ENCODE measurements at places on chromosomes 16 and 17.
A peak's percentile ranks its signal among the peaks of the same experiment; 100 is the strongest.

DNA sequence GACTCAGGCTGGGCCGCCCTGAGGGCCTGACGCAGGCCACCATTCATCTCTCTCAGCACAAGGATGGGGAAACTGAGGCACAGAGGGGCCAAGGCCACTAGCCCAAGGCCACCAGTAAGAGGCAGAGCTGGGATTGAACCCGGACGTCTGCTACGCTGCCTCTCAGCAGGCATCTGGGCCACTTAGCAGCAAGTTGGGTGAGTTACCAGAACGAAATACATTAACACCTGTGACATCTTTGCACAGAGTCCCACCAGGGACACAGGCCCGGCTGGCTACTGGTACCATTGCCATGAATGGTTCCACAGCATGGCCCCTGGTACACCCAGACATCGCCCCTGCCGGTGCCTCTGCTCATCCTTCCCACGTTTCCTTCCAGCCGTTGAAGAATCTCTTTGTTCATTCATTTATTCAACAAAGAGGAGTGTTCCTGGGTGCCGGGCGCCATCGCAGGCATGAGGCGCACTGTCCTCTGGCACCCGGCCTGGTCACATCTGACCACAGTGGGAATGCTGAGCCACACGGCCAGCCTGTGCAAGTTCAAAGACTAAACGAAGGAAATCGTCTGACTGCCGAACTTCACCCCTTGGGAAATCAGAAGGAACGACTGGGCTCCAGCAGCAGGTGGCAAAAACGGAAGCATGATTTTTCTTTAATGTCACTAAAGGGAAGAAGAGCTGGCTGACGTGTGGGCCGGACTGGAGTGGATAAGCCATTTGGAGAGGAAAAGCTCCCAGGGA lies 7.4 kb upstream of the ZNF469 start:
- no peak for DNase-seq

GRCh38 chr17:17124341-17124740 lies 81.8 kb downstream of the PLD6 start:
- no peak for DNase-seq

GRCh38 chr17:65467156-65467555 lies 94.3 kb downstream of the AXIN2 start:
- DNase-seq = no peak

GRCh38 chr16:58384437-58385055 lies 7.7 kb upstream of the GINS3 start:
- DNase-seq = no peak

GRCh38 chr16:4085405-4085970 lies 30.8 kb downstream of the ADCY9 start:
- no peak for DNase-seq

DNA sequence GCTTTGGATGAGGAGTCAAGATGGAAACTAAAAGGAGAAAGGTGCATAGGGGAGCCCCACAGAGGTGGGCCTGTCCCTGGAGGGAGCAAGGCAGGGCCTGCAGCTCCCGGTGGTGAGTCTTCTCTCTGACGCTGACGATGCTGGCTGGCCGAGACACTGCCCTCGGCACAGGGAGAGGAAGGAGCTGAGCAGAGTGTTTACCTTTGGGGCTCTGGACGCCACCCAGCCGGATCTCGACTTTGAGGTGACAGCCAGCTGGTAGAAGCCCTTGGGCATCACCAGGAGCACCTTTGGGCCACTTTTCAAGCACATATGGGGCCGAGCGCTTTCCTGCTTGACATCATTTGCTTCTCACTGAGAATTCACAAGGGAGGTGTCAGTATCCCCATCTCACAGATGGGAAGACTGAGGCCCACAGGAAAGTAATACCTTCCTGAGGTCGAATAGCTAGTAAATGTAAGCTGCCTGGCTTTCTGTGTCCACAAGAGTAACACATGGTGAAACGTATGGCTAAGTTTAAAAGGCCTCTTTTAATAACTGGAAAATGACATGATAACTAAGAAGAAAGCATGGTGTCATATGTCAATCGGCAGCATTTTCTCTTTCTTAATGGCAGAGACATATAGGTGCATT lies 294.3 kb upstream of the TNRC6C start:
- DNase-seq = no peak

- no peak for DNase-seq
Observed at GRCh38 chr16:53849994-53850393, 146.0 kb downstream of the FTO start.

- no peak for DNase-seq
Observed at GRCh38 chr17:29043539-29044145, 701 bp downstream of the PIPOX start.

DNA sequence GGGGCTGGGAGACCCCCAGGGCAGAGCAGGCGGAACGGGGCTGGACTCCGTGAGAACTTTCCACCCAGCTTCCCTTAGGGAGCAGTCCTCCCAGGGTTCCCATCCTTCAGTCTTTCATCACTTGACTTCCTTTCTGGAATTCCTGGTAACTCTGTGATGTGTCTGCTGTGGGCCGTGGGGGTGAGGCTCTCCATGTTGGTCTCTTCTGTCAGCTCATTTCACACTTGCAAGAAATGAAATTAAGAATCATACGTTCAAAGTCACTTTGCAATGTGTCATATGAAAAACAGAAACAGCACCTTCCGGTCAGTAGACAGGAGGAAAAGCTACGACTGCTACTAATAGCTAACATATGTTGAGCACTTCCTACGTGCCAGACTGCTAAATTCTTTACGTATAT lies 5.4 kb upstream of the BBS2 start:
- DNase-seq = no peak

DNA sequence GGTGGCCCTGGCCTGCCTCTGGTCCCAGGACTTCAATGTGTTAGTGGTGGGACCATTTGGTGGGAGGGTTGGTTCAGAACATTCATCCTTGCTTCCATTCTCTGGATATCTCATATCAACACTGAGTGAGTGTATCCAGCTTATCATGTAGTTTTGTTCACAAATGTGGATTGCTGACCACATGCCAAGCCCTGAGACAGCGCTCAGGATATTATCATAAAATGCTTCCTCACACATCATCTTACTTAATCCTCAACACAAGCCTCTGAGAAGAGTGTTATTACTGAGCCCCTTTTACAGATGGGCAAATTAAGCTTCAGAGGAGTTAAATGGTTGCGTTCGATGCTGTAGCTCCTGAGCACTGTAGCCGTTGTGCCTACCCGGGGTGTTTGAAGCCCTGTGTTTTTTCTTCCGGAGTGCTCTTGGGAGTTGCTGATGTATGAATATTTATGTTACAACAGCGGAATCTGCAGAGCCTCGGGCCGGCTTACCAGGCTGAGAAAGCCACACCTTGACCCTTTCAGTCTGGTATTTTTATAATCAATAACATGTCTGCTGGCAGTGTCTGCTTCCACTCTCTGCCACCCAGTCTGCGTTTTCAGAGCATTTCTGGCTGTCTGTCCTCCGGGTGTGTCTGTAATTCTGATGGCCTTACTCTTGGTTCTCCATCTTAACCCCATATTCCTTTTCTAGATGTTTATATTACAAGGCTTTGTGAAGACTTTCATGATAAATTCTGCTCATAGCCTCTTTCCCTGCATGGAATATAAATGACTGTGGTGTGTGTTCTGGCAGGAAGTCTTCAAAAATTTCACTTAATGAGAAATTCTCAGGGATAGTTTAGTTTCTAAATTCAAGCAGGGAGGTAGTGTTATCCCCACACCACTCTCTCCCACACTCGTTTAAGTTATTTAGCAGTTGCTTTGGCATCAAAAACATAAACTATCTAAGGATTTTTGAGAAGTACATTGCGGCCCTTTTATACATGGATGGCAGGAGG lies 2.9 kb downstream of the GLP2R start:
- no peak for DNase-seq

DNA sequence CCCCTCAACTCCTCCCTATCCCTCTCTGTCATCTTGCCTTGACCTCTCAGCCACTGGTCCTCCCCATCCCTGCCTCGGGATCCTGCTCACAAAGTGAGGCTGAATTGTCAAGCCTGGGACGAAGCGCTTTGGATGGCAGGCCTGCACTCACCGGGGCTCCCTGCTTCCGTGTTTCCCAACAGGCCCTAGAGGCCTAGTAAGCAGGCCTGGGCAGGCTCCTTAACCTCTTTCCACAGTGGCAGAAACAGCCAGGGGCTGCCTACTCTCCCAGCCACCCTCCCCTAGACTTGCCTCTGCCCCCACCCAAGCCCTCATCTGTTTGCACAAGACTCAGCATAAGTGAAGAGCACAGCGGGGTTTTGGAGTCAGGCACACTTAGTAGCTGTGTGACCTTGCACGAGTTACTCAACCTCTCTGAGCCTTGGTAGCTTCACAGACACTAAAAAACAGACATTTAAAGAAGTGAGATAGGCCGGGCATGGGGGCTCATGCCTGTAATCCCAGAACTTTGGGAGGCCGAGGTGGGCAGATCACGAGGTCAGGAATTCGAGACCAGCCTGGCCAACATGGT lies 5.0 kb upstream of the FADS6 start:
- DNase-seq = no peak

DNA sequence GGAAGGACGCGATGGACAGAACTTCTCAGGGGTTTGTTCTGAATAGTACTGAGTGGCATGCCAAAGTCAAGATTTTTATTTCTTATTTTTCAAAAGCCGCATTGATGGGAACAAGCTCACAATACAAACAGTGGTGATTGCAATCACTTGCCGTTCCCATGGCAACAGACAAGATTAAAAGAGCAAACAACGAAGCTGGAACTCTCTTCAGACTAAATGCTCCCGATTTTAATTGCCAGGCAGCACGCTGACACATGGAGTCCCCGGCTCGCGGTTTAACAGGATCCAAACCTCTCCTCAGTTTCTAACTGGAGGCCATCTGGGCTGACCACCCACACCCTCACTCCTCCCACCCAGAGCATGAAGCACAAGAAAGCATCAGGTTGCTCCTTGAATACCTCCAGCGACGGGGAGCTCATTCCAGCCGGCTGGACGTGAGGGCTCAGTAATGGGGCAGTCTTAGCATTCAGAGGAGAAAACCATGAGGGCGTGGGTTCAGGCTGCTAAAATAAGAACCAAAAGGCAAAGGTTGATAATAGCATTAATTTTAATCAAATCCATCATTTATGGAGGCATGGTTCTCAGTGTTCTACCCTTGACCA lies 41.5 kb downstream of the AIPL1 start:
- peak; percentile 7 for DNase-seq

DNA sequence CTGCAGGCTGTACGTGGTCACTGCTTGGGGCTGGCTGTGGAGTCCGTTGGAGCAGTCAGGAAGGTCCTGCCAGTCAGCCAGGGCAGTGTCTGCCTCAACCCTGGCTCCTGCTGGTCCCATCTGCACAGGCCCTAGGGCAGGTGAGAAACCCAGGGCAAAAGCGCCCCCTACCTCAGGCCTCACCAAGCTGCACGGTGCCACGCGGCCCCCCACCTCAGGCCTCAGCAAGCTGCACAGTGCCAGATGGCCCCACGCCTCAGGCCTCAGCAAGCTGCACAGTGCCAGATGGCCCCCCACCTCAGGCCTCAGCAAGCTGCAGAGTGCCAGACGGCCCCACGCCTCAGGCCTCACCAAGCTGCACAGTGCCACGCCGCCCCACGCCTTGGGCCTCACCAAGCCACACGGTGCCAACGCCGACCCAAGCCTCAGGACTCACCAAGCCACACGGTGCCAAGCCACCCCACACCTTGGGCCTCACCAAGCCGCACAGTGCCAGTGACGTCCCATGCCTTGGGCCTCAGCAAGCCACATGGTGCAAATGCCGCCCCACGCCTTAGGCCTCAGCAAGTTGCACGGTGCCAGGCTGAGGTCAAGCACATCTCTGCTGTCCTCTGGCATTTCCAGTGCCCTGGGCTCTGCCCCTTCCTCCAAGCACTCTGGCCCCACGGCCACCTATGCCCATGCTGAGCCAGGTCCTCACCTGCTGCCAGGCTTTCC lies 5.5 kb downstream of the TMEM204 start:
- DNase-seq = no peak

- peak; percentile 66 for DNase-seq
Observed at GRCh38 chr17:16584273-16584995, 15.4 kb upstream of the ZNF287 start.

DNA sequence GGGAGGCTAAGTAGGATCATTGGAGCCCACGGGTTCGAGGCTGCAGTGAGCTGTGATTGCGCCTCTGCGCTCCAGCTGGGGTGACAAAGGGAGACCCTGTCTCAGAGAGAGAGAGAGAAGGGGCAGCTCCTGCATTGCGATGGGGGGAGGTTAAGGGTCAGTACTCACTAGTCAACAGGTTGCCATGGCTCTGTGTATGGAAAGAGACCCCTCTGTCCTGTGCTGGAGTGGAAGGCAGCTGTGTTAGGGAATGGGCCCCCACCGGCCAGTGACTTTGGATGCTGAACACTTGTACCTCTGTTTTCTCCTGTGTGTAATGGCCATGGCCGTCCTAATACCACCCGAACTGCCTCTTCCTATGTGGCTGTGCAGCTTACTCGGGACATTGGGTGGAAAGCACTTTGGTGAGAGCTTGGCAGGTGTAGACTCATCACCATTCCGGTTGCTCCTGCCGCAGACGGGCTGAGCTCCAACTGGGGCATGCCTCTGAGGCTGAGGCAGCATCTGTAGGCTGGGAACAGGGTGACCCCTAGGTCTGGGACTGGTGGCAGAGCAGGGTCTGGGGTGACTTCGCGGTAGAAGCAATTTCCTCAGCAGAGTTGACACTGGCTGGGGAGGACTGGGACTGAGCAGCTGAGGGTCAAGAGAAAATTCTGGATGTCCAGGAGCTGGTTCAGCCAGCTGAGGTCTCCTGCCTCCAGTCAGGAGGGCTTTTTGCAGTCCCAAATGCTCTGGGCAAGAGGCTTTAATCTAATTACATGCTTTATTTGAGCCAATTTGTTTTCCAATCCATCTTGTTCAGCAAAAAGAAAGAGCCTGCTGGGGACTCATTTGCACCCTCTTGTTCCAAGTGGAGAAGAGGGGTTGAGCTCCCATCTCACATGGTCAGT lies 184.5 kb downstream of the NTN1 start:
- no peak for DNase-seq

DNA sequence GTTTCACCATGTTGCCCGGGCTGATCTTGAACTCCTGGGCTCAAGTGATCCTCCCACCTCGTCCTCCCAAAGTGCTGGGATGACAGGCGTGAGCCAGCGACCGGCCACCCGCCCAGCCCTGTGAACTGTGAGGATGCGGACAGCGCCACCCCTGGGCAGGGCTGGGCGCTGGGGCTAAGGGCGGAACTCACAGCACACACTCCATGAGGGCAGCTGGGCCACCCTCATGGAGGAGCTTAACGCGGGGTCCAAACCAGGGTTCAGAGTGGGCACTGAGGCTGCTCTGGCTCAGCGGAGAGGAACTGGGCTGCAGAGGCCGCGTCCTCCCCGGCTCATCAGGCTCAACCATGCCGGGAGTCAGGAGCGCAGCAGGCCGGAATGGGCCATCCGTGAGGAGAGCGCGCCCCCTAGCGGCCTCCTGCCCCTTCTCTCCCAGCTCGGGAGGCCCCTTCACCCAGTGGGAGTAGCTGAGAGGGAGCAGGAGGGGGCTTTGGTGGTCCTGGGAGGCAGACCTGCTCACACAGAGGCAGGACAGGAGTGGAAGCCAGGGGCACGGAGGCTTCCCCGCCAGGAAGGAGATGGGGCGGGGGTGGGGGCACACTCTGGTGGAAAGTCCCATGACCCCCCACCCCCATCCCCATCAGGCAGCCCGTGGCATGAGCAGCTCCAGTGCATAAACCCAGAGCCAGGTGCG lies 13.8 kb downstream of the CORO7 start:
- peak; percentile 20 for DNase-seq

- no peak for DNase-seq
Observed at GRCh38 chr16:9679213-9679767, 502.9 kb downstream of the GRIN2A start.

- DNase-seq = no peak
Observed at GRCh38 chr16:1036726-1037393, 35.7 kb upstream of the SSTR5 start.
